ENCODE measurements at places on chromosomes 11 and 22.

GRCh38 chr11:26558190-26558589 lies 13.9 kb downstream of the MUC15 start:
- no peak for DNase-seq
- no peaks in the 10 kb centered on the region for H3K36me3 ChIP-seq
- H3K27me3 ChIP-seq = peaks cover 20% of the 10 kb centered on the region
- no peaks in the 10 kb centered on the region for H3K4me1 ChIP-seq

- H3K27ac ChIP-seq = no peak overlapping the region
- no peaks in the 10 kb centered on the region for H3K36me3 ChIP-seq
- H3K27me3 ChIP-seq = no peaks in the 10 kb centered on the region
- peaks cover 11% of the 10 kb centered on the region for H3K4me1 ChIP-seq
- DNase-seq = no peak
- H3K4me3 ChIP-seq = no peak overlapping the region
Observed at GRCh38 chr11:57453543-57454177, 6.7 kb upstream of the RTN4RL2 start.

GRCh38 chr11:103488031-103488461 lies 378.8 kb downstream of the DYNC2H1 start:
- peaks cover 49% of the 10 kb centered on the region for H3K4me1 ChIP-seq
- H3K27me3 ChIP-seq = no peaks in the 10 kb centered on the region
- no peak overlapping the region for H3K4me3 ChIP-seq

DNA sequence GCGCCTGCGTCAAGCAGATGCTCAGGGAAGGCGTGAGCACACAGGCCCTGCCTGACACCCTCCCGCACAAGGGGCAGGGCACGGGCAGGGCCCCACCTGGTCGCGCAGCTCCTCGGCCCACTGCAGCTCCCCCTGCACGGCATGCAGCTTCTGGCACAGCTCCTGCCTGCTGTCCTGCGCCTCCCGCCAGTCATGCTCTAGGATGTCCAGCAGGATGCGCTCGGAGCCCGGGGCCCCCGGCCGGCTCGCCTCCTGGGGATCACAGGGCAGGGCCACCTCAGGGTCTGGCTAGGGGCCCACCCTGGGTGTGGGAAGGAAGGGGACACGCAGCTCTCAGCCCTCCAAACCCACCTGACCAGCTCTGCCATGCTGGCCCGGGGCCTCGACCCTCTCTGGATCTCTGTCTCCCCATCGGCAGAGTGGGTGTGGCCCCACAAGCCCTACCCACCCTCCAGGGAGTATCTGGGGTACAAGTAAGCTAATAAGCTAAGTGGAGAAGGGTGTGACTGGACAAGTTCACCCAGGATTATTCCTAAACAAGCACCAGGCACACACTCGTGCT lies 10.7 kb downstream of the CARD10 start:
- no peak overlapping the region for H3K4me3 ChIP-seq
- DNase-seq = no peak
- H3K27me3 ChIP-seq = no peaks in the 10 kb centered on the region
- H3K36me3 ChIP-seq = no peaks in the 10 kb centered on the region
- no peak overlapping the region for H3K27ac ChIP-seq

- no peaks in the 10 kb centered on the region for H3K36me3 ChIP-seq
- H3K4me3 ChIP-seq = no peak overlapping the region
- no peak overlapping the region for H3K27ac ChIP-seq
- H3K4me1 ChIP-seq = no peaks in the 10 kb centered on the region
- H3K27me3 ChIP-seq = no peaks in the 10 kb centered on the region
Observed at GRCh38 chr11:119691701-119692539, 37.1 kb downstream of the NECTIN1 start.

- no peak overlapping the region for H3K4me3 ChIP-seq
- no peak for DNase-seq
- H3K4me1 ChIP-seq = no peaks in the 10 kb centered on the region
Observed at GRCh38 chr22:22811016-22812009, 76.3 kb upstream of the IGLL5 start.

DNA sequence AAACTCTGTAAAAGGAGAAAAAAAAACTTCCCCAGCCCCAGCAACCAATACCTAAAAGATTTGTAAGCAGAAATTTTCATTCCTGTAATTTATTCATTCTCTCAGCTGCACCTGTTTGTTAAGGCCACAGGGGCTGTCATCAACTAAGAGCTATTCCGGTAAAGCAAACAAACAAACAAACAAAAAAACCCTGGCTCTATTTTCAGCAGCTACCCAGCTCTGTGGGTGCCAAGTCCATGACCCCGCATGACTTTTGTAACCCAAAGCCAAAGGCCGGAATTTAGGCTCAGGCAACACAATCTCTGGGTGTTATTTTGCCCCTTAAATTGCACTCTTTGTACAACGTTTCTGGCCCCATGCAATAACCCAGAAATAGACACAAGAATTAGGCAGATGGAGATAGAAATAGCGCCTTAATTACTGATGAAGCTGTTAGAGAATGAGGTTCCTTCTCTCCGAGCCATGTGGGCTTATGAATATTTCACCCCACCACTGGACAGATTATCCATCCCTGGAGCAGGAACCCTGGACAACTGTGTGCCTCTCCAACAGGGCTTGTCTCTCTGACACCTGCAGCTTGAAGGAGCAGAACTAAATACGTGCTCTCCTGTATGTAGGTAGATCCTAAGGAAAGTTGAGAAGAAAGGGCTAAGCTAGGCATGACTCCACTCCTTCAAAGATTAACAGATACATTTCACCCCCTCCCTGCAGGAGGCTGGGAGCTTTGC lies 29.4 kb downstream of the APOL6 start:
- H3K27me3 ChIP-seq = no peaks in the 10 kb centered on the region
- H3K36me3 ChIP-seq = no peaks in the 10 kb centered on the region
- no peak for DNase-seq

DNA sequence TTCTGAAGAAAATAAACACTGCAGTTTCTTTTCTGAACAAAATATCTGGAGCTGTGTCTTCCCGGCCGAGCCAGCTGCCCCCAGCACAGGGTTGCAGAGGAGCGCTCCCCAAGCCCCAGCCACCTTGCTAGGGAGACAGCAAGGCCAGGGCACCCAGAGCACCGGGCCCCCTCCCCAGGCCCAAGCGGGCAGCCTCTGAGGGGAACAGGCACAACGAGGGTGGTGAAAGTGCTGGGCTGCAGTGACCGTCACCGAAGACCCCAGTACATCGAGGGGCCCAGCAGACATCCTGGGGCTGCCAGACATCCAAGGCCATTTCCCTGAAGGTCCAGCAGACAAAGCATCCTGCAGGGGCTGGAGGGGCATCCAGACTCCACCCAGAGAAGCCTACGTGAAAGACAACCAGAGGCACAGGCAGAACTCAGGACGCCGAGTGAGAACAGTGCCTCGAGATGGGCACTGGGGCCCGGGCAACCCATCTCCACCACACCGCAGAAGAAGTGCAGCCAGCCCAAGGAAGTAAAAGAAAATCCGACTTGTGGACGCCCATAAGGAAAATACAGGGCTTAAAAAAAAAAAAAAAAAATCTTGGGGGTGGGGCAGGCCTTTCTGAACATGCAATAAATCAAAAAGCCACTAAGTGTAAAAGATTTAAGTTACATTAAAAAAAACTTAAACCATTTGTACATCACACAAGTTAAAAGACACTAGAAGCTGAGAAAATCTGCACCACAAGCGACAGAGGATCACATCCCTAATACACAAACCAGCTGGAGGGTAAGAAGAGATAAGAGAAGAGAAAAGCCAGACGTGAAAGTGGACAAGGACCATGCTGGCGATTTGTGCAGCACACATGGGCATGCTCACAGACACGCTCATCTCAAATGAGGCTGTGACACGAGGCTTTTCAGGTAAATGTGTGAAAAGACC lies 36.0 kb upstream of the COMT start:
- no peak for DNase-seq
- H3K27me3 ChIP-seq = no peaks in the 10 kb centered on the region
- H3K36me3 ChIP-seq = no peaks in the 10 kb centered on the region
- H3K27ac ChIP-seq = no peak overlapping the region
- no peak overlapping the region for H3K4me3 ChIP-seq

- H3K27me3 ChIP-seq = no peaks in the 10 kb centered on the region
- no peaks in the 10 kb centered on the region for H3K36me3 ChIP-seq
- no peak overlapping the region for H3K4me3 ChIP-seq
- no peak overlapping the region for H3K27ac ChIP-seq
Observed at GRCh38 chr11:75826461-75827230, 11.6 kb downstream of the UVRAG start.

- H3K36me3 ChIP-seq = no peaks in the 10 kb centered on the region
- no peaks in the 10 kb centered on the region for H3K4me1 ChIP-seq
- H3K27me3 ChIP-seq = peaks cover 41% of the 10 kb centered on the region
- no peak for DNase-seq
Observed at GRCh38 chr11:1906611-1907423, 12.7 kb upstream of the TNNT3 start.

Data from PC-3 (cell line).